ENCODE measurements at places on chromosomes 3 and 15. TPM values are rescaled to one million over a fixed set of nuclear protein-coding genes. Genes with fewer than 3 reads are reported as not detected.

DNA sequence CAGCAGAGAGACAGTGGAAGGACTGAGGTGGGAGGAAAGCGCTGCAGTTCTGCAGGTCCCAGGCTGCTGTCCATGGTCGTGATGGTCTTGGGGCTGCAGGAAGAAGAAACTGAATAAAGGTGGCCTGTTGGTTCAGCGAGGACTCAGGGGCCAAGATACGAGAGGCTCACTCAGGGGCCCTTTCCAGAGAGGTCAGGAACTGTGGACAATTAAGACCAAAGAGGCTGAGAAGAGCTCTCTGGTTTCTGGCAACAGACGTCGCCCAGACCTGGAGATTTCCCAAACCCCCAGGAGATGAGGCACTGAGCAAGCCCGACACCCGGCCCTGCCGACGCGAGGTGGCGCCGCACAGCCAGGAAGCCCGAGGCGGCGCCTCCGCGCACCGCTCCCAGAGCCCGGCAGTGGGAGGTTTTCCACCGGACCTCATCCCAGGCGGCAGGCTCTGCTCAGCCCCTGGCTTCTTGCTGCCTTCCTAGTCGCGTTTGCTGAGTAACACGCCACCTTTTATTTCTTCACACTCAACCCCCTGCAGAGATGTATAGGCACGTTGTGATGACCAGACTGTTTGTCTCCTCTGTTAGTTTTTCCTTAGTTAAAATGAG lies 56.4 kb upstream of the ARRDC4 start:
- no peaks in the 10 kb centered on the region for H3K4me1 ChIP-seq
- H3K36me3 ChIP-seq: no peaks in the 10 kb centered on the region
- no peak overlapping the region for H3K4me3 ChIP-seq
- no peak overlapping the region for H3K27ac ChIP-seq
- peaks cover 59% of the 10 kb centered on the region for H3K27me3 ChIP-seq
- DNase-seq: peak; percentile 88

DNA sequence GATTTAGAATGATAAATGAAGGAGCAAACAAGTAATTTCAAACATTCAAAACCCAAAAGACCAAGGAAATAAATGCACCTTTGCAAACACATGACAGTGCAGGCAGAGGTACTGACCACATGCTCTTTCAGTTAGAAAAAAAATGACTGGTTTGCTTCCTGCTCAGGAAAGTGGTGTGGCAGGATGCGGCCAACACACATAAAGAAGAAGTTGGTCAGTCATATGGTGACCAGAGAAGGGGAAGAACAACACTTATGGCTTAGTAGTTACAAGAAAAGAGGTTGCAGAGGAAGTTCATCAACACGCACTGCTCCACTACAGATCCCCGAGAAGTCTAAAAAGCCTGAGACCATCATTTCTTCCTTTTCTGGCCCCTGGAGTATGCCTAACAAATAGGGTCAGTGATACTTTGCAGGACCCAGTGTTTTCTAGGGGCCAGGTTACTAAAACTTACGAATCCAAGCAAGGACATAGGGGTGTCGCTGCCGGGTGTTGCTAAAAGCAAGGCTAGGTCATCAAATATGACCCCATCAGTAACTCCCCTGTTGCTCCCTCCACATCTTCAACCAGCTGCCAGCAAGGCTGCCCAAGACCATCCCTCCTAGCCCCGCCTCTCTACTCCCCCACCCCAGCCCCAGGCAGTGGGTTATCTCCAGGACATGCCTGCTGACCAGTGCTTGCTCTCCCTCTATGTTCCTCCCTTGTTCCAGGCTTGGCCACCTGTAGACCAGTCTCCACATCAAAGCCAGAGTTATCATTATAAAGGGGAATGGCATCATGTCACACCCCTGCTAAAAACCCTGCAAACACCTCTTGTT lies 11.2 kb downstream of the ATP8B4 start:
- H3K27ac ChIP-seq: no peak overlapping the region
- H3K36me3 ChIP-seq: no peaks in the 10 kb centered on the region
- DNase-seq: no peak
- H3K27me3 ChIP-seq: no peaks in the 10 kb centered on the region

- H3K27ac ChIP-seq: no peak overlapping the region
- no peak for DNase-seq
- no peaks in the 10 kb centered on the region for H3K27me3 ChIP-seq
- no peaks in the 10 kb centered on the region for H3K36me3 ChIP-seq
- H3K4me3 ChIP-seq: no peak overlapping the region
Measured at GRCh38 chr3:142467768-142468167, 19.9 kb upstream of the XRN1 start.

Gene BTLA
- total RNA-seq: not detected

All from hepatocyte (in vitro differentiated cells).